Activated CD4-positive, alpha-beta T cell treated with anti-CD3 and anti-CD28 coated beads for 1 hour (primary cell): ENCODE measurements at places on chromosomes 11 and 22.
A peak's percentile ranks its signal among the peaks of the same experiment; 100 is the strongest.

- DNase-seq = peak; percentile 97
These were observed at the start of the genes GVQW3 and THAP12 for GRCh38 chr11:76380977-76381719. Gene GVQW3, plus strand, starts transcription at chr11:76381323. Its CDS starts 506 bp downstream, at chr11:76381829. Gene THAP12, minus strand, starts transcription at chr11:76381132. Its CDS starts 296 bp downstream, at chr11:76380836.

GRCh38 chr22:37427135-37427710 lies at the start of gene ELFN2:
Gene ELFN2, minus strand, starts transcription at chr22:37427479. Its CDS starts 51,945 bp downstream, at chr22:37375534.
- DNase-seq = no peak

- DNase-seq = no peak
These were observed 19.7 kb upstream of the GLYATL1 start for GRCh38 chr11:58919561-58919960.

DNA sequence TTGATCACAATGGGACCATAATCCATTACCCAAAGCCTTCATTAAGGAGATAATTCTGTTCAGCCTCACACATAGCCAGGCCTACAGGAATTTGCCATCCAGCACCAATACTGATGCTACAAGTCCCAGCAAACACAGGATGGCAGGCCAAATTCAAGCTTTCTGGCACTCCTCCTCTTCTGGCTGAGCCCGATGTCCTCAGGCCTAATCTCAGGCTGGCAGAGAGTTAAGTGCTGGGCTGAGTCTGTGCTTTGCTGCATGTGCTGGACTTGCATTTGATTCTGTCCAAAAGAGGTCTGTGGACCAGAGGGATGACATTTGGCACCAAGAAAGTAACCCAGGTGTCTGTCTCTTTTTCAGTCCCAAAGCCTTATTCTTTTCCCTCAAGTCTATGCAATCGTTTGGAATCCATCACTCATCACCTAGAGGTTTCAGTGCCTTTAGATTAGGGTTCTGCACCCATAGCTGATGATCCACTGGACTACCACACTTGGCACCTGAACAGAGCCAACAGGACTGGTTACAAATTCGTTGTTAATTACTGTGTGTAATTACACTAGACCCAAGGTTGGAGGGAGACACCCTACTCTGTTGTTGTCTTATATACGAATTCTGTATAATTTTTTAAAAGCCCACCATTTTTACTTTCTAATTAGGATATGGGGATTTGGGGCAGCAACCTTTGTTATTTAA lies 19.4 kb upstream of the LIN7C start:
- no peak for DNase-seq

DNA sequence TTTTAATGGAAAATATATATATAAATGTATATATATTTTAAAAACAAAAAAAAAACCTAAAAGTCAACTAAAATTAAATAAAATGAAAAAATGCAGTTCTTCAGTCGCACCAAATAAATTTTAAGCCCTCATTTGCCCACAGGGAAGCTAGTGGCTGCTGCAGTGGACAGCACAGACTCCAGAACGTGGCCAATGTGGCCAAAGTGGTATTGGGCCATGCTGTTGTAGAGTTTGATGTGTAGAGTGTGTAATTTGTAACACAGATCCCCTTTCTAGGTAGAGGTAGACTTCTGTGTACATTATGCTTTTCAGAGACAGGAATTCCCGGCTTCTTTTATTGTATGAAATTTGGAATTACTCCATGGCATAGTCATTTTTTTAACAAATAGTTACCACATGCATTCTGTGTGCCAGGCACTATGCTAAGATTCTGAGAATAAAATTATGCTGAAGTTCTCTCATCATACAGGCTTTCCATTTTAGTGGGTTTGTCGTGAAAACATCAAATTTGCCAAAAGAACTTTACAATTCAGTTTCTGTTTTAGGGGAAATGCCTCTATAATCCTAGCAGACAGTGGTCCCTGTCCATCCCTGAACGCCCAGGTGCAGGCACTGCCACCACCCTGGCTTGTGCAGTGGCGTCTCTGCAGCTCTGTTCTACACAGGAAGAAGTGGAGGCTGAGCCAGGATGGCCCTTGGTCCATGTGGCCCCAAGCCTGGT lies 68.5 kb downstream of the MED15 start:
- no peak for DNase-seq

- DNase-seq = peak; percentile 5
These were observed 529.6 kb downstream of the BRD1 start for GRCh38 chr22:49297871-49298721.

DNA sequence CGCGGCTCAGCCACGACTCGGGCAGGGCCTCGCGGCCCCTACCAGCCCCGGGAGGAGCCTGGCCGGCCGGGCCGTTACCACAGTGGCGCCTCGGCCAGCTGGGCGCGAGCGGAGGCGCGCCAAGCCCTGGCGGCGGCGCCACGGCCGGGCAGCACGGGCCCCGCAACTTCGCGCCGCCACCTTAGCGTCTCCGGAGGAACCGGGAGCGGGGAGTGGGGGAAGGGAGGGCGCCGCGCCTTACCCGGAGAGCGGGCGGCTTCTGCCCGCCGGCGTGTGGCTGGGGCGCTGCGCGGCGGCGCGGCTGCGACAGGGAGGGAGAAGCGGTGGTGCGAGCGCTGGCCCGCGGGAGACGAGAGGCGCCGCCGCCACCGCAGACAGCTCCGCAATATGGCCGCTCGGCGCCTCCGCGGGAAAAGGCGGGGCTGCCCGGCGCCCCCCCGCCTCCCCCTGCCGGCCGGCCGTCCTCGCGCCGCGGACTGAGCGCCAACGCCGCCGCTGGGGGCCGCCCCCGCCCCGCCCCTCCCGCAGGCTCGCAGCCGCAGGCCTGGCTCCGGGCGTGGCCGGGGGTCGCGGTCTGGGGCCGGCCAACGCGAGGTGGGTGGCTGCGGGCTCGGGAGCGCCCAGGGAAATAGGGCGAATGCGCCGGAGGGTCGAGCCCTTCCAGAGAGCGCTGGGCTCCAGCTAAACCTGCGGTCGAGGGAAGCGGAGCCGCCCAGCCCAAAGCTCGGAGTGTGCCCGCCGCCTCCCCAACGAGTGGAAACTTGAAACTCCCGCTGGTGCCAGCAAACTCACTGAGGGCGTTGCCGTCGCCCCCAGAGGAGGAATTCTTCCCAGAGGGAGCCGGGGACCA lies at the start of gene RDX:
RDX (minus strand) TSS at position 389 of the 850 bp plus-strand sequence. CDS start 16,922 bp downstream, outside the sequence.
- DNase-seq = peak; percentile 35

DNA sequence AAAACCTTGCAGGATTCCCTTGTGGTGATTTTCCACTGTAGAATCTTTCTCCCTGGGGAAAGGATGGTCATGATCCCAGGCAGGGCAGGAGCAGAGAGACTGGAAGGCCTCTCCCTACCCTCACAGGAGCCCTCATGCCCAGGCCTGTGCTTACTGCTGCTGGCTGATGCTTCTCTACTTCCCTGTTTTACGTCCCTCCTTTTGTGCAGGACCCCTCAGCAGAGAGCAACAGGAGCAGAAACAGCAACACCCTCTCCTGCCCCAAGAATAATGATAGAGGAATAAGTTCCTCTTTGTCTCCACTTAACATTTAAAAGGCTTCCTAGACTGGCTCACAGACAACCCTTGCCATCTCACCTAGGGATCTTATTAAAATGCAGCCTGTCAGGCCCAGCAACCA lies 3.6 kb downstream of the ISX start:
- DNase-seq = no peak

GRCh38 chr11:86444981-86445380 lies 70.3 kb downstream of the CCDC81 start:
- no peak for DNase-seq

DNA sequence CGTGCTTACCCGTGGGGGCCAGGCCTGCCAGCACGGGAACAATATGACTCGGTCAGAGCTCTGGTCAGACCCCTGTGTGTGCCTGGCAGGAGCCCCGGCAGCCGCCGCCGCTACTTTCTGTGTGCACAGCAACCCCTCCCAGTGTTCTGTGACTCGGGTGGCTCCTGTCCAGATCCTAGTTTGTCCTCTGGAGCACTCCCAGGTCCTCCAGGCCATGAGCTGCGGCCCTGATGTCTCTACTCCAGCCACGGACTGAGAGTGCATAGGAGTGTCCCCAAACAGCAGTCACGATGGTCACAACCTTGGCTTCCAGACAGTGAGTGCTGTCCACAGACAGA lies 3.2 kb downstream of the NDUFS8 start:
- no peak for DNase-seq
